ENCODE measurements at places on chromosomes 5 and 9. TPM values are rescaled to one million over a fixed set of nuclear protein-coding genes. Genes with fewer than 3 reads are reported as not detected.

- no peak for DNase-seq
Observed at GRCh38 chr9:38065369-38066075, 3.5 kb downstream of the SHB start.

Gene BRD9
- polyA plus RNA-seq, result 35.0 TPM

Gene FIBCD1
- 0.37 TPM for polyA plus RNA-seq

- DNase-seq, result no peak
Observed at GRCh38 chr5:81971111-81971711, 612 bp upstream of the ATG10 start.

Gene IFNB1
- not detected for polyA plus RNA-seq

All from right renal cortex interstitium (tissue), 3 donors.